HCT116 (cell line): ENCODE measurements at places on chromosomes 3 and 15.

GRCh38 chr3:173913397-173913796 lies 515.9 kb downstream of the NLGN1 start:
- no peak for DNase-seq

DNA sequence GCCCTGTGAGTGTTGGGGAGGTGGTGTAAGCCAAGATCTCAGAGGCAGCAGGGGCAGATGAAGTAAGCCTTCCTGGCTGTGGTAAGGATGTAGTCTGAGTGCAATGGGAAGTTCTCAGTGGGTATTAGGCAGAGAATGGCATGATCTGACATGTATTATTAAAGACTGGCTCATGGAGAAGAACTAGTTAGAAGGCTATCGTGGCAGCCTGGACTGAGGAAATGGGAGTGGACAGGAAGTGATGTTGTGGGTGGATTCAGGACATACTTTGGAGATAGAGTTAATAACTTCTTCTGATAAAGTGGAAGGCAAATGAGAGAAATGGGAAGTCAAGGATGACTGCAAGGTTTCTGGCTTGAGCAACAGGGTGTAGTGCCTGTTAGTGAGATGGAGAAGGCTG lies 250.9 kb upstream of the CFAP20DC start:
- no peak for DNase-seq

DNA sequence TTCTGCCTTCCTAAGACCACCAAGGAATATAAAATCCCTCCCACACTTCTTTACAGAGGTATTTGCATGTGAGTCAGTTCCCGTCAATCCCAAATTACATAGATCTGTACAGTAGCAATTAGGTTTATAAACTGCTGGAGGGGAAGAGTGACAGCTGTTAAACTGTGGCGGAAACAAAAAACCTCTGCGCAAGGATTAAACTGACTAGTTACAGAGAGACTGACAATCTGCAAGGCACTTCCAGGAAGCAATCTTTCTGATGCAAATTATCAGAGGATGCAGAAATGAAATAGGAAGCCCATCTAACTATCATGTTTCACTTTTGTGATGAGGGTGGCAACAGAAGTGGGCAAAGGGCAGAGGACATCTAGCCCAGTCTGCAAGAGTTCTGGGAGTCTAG lies 150.4 kb downstream of the RTP4 start:
- DNase-seq, result no peak

GRCh38 chr3:62481962-62482361 lies 108.6 kb upstream of the FEZF2 start:
- no peak for DNase-seq

- DNase-seq, result no peak
Observed at GRCh38 chr15:80432345-80432702, 28.1 kb downstream of the ARNT2 start.

GRCh38 chr15:44591326-44591725 lies 54.4 kb downstream of the EIF3J start:
- DNase-seq, result no peak

DNA sequence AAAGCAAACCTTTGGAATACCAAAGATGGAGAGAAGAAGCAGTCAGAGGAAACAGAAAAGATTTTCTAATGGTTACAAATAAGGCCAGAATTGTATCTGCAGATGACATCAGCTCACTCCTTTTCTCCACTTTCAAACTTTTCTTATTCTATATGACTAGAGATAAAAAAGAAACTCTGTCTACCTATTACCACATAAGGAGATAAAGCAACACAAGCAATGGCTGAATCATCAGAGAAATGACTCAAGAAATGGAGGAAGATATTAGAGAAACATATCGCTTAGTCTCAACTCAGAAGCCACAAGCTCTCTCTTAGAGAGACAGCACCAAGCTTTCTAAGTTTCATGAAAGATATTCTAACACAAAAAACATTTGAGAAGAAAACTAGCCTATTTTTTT lies 784.0 kb downstream of the ZPLD1 start:
- DNase-seq, result no peak

DNA sequence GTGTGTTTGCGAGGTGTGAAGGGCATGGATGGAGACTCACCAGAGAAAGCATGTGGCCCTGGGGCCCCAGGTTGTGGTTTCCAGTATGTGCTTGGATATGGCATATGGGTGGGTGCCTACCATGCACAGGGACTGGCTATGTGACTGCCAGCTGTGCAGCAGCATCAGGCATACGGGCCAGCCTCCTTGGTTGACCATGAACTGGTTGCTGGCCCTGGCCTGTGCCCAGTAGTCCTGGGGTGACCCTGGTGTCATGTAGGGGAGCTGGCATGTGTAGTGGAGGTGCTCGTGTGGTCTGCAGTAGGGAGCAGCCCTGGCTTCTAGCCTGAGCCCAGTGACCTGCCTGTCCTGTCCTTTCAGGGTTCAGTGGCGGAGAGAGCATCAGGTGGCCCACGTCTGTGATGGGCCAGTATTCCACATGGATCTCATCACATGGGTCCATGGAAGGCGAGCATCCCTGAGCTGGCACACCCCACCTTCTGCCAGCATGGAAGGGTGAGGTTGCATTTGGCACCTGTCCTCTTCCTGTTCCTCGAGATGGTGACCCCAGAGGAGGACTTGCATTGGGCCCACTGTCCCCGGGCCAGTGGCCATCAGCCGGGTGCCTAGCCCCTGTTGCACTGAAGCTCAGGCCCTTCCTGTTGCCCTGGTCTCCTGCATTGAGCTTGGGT lies 228.9 kb downstream of the SNRPN start:
- no peak for DNase-seq

GRCh38 chr3:104805042-104805441 lies 561.7 kb upstream of the ALCAM start:
- DNase-seq, result no peak

DNA sequence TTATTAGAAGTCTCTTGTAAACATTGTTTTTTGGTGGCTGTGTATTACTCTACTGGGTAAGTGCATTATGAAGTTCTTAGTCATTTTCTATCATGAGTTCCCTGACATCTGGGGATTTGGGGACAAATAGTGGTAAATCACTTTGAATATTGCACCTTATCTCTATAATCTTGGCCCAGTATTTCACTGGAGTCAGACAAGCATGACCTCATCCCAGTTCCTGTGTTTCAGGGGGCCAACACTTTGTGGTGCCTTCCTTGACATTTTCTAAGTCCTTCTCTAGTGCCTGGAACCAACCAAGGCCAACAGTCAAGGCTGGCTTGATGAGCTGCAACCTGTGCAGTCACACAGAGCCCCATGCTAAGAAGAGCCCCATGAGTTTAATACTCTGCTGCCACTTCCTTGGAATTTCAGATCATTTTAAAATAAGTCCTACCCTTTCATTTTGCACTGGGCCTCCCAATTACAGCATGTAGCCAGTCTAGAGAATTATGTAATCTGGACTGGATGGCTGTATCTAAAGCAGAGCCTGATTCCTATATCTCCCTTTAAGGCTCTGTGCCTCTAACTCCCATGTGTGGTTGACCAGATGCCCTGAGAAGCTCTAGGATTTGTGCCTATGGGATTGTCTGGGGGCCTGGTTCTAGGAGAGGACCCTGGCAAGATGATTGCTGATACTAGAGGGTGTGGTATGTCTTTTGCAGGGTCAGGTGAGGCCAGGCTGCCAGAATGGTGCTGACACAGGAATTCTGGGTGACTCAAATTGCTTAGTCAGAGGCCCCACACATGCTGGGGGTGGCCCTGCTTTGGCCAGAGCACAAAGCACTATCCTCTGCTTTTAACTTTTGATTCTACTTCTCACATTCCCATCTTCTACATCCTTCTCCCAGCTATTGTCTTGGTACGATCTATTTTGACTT lies 319.6 kb upstream of the TBC1D5 start:
- no peak for DNase-seq

DNA sequence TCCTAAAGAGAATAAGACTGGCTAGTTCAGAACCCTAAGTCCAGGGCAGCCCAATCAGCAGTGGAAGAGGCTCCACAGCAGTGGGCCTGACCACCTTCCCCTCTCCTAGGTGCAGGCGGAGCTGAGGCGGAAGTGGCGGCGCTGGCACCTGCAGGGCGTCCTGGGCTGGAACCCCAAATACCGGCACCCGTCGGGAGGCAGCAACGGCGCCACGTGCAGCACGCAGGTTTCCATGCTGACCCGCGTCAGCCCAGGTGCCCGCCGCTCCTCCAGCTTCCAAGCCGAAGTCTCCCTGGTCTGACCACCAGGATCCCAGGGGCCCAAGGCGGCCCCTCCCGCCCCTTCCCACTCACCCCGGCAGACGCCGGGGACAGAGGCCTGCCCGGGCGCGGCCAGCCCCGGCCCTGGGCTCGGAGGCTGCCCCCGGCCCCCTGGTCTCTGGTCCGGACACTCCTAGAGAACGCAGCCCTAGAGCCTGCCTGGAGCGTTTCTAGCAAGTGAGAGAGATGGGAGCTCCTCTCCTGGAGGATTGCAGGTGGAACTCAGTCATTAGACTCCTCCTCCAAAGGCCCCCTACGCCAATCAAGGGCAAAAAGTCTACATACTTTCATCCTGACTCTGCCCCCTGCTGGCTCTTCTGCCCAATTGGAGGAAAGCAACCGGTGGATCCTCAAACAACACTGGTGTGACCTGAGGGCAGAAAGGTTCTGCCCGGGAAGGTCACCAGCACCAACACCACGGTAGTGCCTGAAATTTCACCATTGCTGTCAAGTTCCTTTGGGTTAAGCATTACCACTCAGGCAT lies 33.7 kb downstream of the VIPR1 start:
- no peak for DNase-seq

DNA sequence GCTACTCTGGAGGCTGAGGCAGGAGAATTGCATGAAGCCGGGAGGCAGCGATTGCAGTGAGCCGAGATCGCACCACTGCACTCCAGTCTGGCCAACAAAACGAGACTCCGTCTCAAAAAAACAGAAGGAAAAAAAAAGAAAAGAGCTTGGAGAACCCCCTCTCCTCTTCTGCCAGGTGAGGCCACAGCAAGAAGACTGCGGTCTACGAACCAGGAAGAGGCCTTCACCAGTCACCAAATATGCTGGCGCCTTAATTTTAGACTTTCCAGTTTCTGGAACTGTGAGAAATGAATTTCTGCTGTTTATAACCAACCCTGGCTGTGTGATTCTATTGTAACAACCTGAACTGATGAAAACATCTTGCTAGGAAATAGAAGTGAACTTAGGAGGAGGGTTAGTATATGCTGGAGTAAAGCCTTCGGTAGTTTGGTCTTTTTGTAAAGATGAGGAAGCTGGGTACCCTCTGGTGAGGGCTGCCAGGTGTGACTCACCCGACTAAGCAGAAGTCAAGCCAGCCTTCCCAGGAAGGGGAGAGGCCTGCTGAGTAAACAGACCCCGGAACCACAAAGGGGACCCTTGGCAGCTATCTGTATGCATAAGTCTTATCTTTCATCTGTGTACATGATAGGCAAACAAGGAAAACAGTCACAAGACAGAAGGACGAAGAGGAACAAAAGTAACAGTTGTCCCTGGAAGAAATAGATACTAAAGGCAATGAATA lies 78.7 kb downstream of the KLF13 start:
- DNase-seq, result no peak

GRCh38 chr15:70524470-70524869 lies 238.9 kb downstream of the UACA start:
- no peak for DNase-seq

DNA sequence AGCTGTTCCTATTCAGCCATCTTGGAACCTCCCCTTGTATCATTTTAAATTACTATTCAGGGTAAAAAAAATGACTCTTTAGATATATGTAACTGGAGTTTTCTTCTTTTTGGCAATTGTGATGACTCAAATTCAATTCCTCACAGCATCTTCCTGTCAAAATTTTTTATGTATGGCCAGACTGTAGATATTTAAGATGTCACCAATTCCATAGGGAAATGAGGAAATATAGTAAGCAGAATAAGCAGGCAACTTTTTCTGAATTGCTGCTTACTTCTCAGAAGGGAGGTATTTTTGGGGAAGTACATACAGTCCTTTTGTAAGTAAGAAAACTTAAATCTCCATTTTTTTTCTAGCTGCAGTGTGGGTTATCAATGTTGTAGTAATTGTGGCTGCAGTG lies 28.8 kb downstream of the EAF2 start:
- no peak for DNase-seq

DNA sequence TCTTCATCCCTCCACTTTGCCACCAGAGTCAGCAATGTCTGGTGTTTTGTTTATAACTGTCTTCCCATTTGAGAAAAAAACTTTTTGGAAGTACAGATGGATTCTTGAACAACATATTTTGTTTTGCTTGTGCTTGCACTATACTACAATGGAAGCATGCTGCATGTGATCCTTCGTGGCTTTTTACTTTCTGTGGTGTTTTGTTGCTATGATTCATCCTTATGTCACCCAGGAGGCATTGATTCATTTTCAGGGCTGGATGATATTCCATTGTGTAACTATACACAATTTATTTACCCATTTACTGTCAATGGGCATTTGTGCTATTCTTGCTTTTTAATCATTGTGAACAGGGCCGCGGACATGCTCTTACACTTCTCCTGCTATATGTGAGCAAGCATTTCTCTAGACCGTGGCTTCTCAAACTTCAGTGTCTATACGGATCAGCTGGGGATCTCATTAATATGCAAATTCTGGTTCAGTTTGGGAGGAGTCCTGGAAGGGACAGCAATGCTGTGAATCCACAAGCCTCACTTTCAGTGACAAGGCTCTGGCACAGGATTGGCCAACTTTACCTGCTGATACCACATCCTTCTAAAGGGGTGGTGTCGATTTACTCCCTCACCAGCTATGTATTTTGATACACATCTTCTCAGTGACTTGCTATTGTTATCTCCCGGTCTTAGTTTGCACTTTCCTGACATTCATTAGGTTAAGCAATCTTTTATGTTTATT lies 65.9 kb downstream of the POLR2M start:
- DNase-seq, result no peak

DNA sequence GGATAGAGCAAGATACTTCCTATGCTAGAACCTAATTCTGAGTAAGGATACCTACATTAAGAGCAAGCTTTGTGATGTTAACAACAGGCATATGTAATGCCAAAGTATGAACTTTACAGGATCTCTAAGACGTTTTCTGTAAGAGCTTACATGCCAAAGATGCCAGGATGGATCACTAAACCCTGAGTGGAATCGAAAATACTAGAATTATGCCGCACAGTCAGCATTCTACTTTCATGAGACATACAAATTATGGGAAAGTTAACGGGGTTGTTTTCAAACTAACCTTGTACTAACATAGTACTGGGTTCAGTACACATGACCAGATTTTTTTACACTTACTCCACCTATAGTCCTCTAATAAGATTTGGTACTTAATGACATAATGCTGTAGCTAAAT lies 55.1 kb downstream of the AAGAB start:
- DNase-seq, result no peak

GRCh38 chr15:63234451-63234870 lies 42.9 kb upstream of the APH1B start:
- no peak for DNase-seq

GRCh38 chr3:52352566-52352965 lies 36.4 kb downstream of the DNAH1 start:
- DNase-seq, result no peak
